ENCODE measurements at places on chromosomes 7 and 10.

DNA sequence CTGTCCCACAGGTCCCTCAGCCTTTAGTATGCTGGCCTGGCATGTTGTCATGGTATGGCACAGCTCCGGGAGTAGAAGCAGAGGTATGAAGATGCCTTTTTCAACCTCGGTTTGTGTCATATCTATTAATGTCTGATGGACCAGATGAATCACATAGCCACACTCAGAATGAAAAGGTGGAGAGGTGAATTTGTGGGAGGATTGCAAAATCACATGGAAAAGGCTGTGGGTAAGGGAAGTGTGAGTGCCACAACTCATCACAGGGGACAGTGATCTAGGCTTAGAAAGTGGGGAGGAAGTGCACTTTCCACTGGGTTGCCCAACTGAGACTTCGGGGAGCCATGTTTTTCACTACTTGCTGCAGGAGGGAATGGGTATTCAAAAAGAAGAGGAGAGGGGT, 190.7 kb downstream of the WDR11 start:
- no peak for DNase-seq

DNA sequence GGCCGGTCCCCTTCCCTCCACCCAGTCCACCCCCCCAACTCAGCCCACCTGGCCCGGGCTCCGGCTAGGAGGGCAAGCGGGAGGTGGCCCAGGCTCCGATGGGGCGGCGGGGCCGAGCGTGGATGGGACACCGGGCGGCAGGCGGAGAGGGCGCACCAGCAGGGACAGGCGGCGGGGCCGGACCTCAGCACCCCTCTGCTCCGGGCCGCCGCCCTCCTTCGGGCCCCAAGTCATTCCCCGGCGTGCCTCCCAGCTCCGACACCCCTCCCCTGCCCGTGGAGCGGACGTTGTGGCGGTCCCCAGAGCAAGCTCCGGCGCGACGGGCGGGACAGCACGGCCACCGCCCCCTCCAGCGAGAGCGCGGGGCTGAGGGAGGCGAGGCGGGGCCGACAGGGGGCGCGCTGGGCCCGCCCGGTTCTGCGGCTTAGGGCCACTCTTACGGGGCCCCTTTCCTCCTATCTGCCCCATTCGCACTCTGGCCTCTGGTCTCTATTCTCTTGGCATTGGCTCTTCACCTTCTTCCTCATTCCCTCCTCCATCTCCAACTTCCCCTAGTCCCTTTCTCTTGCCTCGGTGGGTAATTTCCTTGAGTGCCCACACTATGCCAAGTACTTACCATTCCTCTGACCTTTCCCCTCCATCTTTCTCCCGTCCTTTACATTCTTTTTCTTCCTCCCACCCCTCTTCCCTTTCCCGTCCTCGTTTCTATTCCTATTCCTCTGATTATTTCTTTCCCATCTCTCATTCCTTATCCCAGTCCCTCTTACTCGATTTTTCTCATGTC, 701 bp upstream of the GBX1 start:
- peak; percentile 29 for DNase-seq

GRCh38 chr10:61786728-61787127, 114.8 kb upstream of the ARID5B start:
- DNase-seq = no peak

DNA sequence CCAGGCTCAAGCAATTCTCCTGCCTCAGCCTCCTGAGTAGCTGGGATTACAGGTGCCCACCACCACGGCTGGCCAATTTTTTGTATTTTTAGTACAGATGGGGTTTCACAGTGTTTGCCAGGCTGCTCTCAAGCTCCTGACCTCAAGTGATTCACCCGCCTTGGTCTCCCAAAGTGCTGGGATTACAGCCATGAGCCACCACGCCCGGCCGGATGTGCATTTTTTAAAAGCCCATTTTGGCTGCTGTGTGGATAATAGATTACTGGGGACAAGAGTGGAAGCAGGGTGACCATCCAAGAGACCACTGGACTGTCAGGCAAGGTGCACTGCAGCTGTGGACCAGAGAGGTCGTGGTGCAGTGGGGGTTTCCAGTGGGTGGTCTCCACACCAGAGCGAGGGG, 21.4 kb downstream of the HKDC1 start:
- no peak for DNase-seq

- no peak for DNase-seq
These were observed 136.4 kb downstream of the OAT start for GRCh38 chr10:124282326-124282725.

DNA sequence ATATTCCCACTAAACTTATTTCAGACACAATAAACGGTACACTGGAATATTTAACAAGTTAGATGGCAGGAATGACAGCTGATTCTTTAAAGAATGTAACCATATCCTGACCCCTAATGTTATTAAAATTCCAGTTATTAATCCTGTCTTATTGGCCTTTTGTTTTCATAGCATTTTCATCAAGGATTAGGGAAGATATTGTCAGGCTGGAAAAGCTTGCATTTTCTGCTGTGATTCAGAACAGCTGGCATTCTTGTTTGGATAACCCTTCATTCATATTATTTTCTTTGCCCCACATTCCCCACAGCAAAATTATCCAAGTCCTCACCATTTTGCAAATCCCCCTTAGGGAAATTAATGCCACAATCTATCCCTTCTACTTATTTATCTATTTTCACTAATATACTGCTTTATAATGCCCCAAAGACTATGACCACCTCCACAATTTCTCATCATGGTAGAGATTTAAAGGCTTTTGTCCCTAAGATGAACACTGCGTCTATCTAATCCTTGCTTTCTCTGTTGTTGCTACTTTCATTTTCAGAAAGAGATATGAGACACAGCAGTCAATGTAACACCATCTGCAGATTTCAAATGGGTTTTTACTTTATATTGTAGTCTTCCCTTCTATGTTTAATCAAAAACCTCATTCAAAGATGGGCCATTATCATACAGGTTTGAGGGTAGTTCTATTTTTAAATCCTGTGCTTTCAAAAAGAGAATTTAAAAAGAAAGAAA, 475.1 kb downstream of the PARD3 start:
- no peak for DNase-seq

GRCh38 chr7:128392446-128393327, 17.1 kb downstream of the IMPDH1 start:
- DNase-seq = no peak

DNA sequence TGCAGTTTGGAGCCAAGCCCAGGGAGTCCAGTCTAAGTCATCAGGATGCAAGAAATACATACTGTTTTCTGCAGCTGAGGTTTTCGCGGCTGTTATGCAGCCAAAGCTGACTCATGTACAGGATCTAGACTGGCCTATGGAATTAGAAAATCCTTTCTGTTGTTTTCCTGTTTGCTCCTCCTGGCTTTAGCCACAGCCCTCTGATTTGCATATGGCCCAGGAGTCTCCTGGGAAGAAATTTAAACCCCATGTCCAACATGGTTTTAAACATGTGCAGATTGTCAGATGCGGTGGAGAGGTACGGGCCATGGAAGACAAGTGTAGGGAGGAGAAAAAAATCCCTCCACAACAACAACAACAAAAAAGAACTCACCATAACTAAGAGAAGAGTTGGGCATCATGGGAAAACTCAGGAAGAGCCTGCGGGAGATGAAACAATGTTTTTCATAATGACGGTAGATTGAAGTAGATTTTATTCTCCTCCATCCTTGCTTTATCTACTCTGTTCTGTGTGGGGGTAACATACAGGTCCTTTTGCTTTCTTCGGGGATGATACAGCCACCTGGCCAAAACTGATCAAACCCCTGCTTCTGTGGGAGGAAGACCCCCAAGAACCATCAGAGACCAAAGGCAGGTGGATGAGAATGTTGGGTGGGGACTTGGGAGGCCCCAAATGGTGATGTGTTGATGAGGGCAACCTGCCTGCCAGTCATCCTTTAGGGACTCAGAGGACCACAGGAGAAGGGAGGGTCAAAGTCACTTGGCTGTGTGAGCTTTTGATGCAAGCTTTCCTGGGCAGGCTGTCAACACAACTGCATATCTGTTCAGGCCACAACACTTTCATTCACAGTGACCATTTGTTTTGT, 29.8 kb upstream of the GNA12 start:
- DNase-seq = no peak

DNA sequence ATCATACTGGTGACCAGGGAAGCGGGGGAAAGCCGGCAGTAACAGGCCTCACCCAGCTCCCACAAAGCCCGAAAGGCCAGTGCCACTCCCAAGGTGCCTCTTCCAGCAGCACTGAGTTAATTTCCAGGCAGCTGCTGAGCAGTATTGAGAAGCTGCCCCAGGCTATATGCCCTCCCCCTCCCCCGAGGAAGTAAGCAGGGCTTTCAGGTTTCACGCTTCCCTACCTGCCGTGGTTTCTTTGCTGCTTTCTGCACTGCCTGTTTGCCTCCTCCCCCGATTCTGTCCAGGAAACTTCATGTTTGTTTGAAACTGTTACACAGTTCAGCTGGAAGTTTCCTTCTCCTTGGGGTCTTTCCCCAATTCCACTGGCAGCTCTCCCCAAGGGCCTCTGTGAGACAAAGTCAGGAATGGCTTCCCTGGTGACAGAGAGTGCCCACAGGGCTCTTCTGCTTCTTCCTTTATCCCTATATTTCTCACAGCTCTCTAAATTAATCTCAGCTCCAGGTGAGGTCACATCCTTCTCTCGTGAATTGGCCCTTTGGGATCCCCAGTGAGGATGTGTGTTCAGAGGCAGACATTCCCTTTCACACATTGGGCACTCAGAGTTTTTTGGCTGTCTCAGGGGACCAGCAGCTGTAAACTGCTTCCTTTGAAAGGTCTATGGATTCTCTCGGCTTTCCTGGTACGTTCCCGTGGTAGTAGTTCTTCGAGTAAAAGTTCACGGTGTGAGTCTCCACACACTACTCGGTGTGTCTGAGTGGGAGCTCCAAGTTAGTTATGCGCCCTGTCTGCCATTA, 19.4 kb downstream of the C1GALT1 start:
- no peak for DNase-seq

- DNase-seq = no peak
These were observed 124.9 kb downstream of the DLG5 start for GRCh38 chr10:77801474-77802161.

DNA sequence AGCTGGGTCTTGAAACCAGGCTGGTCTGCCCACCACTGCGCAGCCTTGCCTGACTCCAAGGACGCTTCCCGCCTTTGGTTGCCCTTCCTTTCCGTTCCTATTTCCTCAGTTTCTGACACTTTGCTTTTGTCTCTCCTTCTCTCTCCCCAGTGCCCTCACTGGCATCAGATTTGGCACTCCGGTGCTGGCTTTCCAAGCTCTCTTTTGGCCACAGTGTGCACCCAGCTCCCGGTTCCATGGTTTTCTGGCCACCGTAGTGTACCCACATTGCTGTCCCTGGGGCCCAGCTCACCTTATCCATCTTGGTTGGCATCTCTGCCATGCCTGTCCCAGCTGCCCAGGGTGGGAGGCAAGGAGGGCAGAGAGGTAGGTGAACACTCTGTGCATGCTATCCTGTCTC, 142.2 kb downstream of the PLXNA4 start:
- no peak for DNase-seq

DNA sequence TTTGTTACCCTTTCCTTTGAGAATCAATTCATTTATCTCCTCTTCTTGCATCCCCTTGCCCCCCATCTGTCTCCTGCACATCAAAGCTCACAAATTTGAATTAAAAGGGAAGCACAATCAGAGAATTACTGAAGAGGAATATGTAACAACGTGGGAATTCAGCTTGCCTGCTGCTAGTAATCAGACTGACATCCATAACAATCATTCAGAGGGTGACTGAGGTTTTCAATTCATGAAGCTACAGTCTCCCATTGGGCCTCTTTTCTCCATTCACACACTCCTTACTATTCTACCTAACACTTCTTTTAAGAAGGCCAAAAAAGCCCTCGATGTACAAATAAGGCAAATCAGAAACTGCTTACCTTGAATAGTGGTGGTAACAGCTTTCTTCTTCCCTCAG, 24.3 kb upstream of the DNA2 start:
- no peak for DNase-seq

- DNase-seq = peak; percentile 4
These were observed 515 bp downstream of the FASTK start for GRCh38 chr7:151080067-151080521.

DNA sequence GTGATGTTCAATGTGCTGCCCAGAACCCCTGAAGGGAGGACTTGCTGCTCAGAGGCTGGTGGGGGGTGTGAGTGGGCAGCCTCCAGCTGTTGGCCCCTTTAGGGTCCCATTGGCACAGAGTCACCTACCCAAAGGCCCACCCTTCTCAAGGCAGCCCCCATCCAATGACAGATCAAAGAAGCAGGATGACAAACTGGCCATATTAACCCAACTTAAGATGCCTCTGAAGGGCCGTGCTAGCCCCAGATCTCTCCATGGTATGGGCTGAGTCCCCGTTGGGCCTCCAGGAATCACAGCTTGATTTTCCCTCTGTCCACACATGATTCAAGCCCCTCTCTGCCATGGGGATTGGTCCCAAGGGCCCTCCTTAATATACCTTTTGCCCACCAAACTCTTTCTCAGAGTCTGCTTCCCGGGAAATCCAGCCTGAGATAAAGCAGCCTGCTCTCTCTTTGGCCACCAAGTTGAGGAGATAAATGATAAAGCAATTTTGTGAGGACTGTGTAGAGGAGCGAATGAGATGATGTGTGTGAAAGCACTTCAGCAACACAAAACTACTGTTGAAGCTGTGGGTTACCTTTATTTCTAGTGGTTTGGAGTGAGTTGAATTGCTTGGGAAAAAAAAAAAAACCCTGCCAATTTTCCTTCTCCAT, 38.2 kb upstream of the C10orf71 start:
- DNase-seq = no peak

- DNase-seq = no peak
These were observed 85.9 kb upstream of the KMT2C start for GRCh38 chr7:152521420-152522337.

GRCh38 chr7:29748286-29749099, 57.8 kb upstream of the WIPF3 start:
- peak; percentile 61 for DNase-seq

GRCh38 chr7:42080841-42081586, 156.0 kb downstream of the GLI3 start:
- no peak for DNase-seq

GRCh38 chr7:38187794-38188440, 9.9 kb downstream of the STARD3NL start:
- DNase-seq = no peak

DNA sequence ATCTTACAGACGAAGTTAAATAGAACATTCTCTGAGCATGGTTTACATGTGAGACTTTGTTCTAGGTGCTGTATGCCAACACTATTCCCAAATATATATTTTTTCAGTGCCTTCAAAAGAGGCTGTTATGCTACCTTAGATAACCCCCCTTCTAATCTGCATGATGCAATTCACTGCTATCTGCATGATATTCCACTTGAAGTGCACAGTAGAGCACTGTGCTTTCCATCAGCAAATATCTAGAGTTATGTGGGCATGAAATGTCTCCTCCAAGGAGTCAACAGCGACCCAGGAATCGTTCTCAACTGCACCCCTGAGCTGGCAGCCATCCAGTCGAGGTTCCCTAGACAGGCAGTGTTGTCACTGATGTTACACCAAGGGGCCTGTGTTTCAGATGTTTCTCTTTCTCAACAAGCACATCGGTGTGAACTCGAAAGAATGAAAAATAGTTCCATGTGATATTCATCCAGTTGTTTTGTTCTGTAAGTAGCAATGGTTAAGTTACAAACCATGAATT, 88.3 kb downstream of the PDE1C start:
- DNase-seq = no peak

GRCh38 chr7:108201766-108202165, 71.6 kb upstream of the LAMB4 start:
- DNase-seq = peak; percentile 73

All from NCI-H748 treated with DMSO at 0.1 percent for 48 hours (cell line).